ENCODE measurements at places on chromosomes 1 and 21.

DNA sequence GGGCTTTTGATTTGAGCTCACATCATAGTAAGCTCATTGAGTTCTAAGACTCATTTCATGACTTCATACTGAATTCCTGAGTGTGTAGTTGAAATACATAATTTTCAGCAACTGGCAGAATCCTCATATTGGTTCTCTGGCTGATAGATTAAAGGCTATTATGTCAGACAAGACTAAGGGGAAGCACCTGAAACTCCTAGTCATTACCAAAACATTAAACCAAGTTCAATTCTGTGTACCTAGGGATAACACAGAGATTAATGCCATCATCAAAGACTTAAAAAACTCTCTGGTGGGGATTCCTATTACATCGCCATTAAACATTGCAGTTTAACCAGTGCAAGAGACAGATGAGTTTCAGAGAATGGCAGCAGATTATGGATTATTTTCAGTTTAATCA is 339.1 kb downstream of the PTPRC start:
- DNase-seq: no peak
- H3K27me3 ChIP-seq: no peaks in the 10 kb centered on the region
- H3K36me3 ChIP-seq: no peaks in the 10 kb centered on the region
- H3K4me3 ChIP-seq: no peak overlapping the region

DNA sequence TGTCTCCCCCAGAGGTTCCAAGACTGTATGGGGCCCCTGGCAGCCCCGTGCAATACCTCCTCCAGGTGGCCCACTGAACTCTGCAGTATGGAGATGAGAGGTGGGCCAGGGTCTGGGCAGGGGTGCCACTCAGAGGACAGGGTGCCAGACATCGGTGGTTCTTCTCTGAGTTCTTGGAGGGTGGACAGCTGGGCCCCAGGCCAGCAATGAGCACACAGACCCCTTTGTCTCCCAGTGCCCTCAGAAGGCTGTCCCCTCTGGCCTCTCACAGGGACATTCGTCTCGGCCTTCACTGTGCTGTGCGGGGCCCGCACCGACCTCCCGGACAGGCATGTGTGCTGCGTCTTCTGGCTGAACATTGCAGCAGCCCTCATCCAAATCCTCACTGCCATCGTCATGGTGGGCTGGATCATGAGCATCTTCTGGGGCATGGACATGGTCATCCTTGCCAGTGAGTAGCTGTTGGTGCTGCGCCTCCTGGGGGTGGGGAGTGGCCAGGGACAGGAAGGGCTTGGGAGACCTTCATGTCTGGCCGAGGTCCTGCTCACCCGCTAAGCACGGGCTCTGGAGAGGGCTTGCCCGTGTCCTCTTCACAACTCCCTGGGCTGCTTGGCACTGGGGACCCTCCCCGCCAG is 48.1 kb downstream of the STUM start:
- no peak overlapping the region for H3K27ac ChIP-seq
- H3K36me3 ChIP-seq: peaks cover 8% of the 10 kb centered on the region
- H3K4me3 ChIP-seq: no peak overlapping the region
- peaks cover 4% of the 10 kb centered on the region for H3K4me1 ChIP-seq

- peaks cover 47% of the 10 kb centered on the region for H3K4me1 ChIP-seq
- H3K36me3 ChIP-seq: peaks cover 82% of the 10 kb centered on the region
- H3K27ac ChIP-seq: peak overlapping the region; percentile 54
- no peaks in the 10 kb centered on the region for H3K27me3 ChIP-seq
- no peak overlapping the region for H3K4me3 ChIP-seq
Measured at GRCh38 chr1:42926235-42926878, 32.3 kb downstream of the SLC2A1 start.

GRCh38 chr21:31289702-31290101 is 54.4 kb downstream of the TIAM1 start:
- H3K4me1 ChIP-seq: no peaks in the 10 kb centered on the region
- H3K4me3 ChIP-seq: no peak overlapping the region
- H3K27ac ChIP-seq: no peak overlapping the region
- no peaks in the 10 kb centered on the region for H3K27me3 ChIP-seq
- DNase-seq: no peak

DNA sequence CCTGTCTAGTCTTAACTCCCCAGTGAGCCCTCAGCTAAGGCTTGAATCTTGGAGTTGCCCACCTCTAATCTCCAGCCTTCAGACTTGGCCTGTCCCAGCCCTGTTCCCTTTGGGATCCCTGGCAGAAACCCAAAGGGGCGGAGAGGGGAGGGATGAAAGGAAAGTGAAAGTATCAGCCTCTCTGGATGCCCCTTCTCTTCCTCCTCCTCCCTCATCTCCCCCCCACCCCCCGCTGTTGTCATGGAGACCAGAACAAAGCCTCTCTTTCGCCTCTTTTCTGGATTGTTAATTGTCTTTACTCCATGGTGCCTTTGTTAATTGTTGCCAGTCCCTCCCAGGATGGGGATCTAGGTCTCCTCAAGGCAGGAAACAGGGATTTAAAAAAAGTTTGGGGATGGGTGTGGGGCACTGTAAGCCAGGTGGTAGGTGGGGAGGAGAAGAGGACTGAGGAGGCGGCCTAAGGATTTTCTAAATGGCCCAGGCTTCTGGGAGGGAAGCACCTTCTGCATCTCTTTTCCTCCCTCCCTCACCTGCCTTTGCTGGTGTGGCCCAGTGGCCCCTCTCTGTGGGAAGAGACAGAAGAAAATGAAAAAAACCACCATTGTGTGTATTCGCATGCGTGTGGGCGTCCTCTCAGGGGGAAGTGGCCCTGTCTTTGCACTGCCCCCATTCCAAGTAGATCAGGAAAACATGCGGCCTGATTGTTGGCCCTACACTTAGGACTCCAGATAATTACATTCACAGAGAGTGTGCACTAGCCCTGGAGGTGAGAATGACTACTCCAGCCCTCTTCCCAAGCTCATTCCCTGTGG is 7.5 kb upstream of the SOX13 start:
- H3K27me3 ChIP-seq: no peaks in the 10 kb centered on the region
- no peak overlapping the region for H3K4me3 ChIP-seq
- DNase-seq: no peak
- H3K27ac ChIP-seq: no peak overlapping the region
- peaks cover 10% of the 10 kb centered on the region for H3K4me1 ChIP-seq

- H3K4me1 ChIP-seq: no peaks in the 10 kb centered on the region
- H3K36me3 ChIP-seq: no peaks in the 10 kb centered on the region
- no peak overlapping the region for H3K4me3 ChIP-seq
- H3K27me3 ChIP-seq: peaks cover 30% of the 10 kb centered on the region
Measured at GRCh38 chr1:94004924-94005323, 95.7 kb upstream of the GCLM start.

- no peaks in the 10 kb centered on the region for H3K27me3 ChIP-seq
- peaks cover 2% of the 10 kb centered on the region for H3K4me1 ChIP-seq
- H3K4me3 ChIP-seq: no peak overlapping the region
- H3K36me3 ChIP-seq: no peaks in the 10 kb centered on the region
Measured at GRCh38 chr1:76668046-76668445, 199.2 kb upstream of the ST6GALNAC5 start.

DNA sequence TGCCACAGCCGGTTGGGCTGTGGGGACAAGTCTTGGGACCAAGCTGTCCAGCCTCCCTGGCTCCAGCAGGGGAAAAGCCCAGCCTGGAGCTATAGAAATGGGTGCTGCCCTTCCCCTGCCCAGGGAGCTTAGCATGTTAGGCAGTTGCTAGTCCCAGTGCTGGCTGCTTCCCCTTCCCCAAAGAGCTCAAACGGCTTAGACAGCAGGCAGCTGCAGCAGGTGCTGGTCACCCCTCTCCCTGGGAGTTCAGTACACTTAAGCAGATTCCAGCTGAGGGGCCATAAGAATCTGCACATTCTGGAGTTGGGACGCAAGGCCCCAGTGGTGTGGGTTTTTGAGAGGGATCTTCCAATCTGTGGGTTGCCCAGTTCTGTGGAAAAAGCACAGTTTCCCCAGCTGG is 11.1 kb upstream of the REG4 start:
- H3K4me3 ChIP-seq: no peak overlapping the region
- no peak for DNase-seq
- H3K36me3 ChIP-seq: no peaks in the 10 kb centered on the region

Measured in effector memory CD8-positive, alpha-beta T cell (primary cell).